ENCODE measurements at places on chromosomes 2 and 18.

GRCh38 chr18:1968801-1969498, 602.4 kb downstream of the METTL4 start:
- DNase-seq: no peak

DNA sequence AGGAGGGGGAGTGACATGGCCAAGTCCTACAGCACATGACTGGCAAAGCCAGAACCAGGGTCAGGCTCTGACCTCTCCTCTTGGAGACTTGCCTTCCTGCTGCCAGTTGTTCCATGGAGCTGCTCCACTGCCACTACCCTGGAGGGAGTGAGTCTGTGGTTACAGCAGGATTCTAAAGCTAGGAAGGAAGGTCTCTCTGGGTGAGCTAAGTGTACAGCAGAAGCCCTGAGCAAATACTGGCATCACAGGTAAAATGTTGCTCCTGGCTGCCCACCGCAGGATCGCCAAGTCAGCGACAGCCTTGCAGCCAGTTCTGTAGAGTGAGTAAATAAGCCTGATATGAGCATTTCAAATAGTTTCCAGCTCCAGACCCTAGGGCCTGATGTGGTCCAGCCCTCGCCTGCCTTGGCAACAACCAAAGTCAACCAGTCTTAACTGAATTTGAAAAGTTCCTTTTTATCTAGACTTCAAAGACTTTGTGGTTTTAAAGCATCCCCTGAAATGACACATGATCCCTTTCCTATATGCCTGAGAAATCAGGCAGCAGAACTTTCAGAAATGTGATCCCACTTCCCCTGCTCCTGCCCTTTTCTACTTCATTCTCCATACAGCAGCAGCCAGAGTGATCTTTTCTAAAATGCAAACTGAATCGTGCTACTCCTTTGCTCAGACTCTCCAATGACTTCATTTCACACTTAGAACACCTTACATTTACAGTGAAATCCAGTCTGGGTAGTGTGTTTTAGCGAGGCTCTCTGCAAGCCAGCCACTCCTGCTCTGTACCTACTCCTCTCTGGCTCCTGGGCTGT, 114.3 kb downstream of the MGAT5 start:
- no peak for DNase-seq

- no peak for DNase-seq
Observed at GRCh38 chr2:181376442-181376841, 80.7 kb upstream of the ITGA4 start.

DNA sequence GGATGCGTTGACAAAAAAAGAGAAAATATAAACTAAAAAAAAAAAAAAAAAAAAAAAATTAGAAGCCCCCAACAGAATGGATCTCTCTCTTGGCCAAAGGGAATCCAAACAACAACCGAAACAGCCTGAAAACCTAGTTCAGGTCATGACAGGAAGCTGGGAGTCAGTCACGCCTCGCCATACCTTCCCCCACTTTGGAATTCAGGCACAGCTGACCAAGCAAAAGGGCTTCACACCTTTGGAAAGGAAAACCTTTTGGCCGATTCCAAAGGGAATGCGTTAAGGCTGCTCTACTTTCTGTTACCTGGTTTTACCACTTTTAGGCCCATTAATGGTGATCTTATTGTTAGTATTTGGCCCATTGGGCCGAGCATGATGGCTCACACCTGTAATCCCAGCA, 17.9 kb upstream of the RMC1 start:
- no peak for DNase-seq

DNA sequence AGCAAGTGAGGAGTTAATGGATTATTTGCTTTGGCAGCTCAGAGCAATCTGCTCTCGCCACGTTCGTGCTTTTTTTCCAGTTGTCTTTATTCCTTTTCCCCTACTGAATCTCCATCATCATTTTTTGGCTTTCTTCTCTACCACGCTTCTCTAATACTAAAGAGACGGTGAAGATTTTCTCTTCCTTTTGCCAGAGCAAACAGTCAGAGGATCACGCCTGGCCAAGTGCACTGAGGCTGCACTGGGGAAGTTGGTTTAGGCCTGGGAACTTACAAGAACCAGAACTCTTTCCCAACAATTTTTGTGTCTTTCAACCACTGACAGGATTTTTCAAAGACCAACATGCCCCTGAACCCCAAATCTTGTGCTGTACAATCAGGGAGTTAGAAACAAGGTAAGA, 172.3 kb downstream of the PID1 start:
- DNase-seq: no peak

DNA sequence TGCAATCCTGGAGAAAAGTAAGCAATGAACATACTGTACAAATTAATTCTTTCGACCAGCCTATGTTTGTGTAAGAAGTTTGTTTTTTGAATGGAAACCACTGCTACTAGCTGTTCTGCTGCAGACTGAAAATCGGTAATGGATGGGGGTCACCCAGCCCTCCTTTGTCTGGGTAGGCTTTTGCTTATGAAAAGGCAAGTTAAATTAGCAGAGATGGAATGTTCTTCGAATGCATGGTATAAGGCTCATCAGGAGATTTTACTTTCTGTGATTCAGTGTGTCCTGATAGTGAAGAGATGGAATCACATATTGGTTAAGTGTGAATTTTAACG, 53.8 kb downstream of the EEF1B2 start:
- no peak for DNase-seq

- no peak for DNase-seq
Observed at GRCh38 chr2:145399131-145399530, 879.2 kb upstream of the ZEB2 start.

GRCh38 chr18:5620289-5620688, 76.5 kb upstream of the EPB41L3 start:
- DNase-seq: no peak

DNA sequence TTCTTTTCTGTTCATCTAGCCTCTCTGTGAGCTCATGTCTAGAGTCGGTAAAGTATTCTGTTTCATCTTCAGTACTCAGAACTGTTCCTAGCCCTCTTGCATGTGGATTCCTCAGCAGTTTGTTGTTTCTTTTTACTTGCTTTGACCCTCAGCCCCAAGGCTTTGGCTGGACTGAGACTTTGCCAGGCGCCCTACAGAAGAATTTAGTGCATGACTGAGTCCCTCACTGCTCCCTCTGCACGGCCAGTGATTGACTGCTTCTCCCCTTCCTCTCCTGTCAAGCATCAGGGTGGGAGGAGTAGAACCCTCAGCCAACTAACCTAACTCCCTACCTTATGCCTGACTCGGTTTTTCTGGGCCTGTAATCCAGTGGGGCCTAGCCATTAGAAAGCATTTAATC, 109.8 kb downstream of the ESCO1 start:
- no peak for DNase-seq

DNA sequence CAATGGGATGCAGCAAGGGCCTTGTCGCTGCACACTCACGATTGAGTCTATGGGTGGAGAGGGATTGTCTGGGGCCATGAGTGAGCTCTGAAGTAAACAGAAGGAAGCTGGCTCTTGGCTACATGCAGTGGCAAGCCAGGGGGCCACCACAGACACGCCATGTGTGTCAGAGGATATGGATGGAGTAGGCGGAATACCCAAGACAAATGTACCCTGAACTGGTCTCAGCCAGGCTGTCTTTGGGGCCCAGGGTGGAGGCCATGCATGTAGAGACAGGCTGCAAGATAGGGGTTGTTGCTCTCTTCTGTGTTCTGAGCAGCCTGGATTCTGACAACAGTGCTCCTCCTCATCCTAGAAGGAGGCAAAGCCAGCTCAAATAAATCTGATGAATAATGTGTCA, 24.0 kb upstream of the ITGA6 start:
- DNase-seq: no peak

DNA sequence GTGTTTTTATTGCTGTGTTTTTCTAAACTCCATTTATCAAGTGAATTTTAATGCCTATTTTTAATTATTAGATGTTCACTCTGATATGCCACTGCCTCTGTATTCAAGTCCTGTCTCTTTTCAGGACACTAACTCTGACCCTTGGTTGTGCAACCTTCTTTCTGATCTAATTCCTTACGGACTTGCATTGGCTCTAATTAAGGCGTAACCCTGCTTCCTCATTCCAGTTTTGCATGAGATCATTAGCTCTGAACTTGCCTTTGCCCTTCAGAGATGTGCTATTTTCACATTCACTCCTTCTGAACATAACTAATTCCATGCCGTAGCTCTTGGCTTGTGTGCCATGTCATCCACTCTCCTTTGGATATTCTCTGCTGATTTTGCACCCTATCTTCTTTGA, 162.5 kb upstream of the TMEFF2 start:
- DNase-seq: no peak

GRCh38 chr2:181380581-181380980, 76.6 kb upstream of the ITGA4 start:
- no peak for DNase-seq

DNA sequence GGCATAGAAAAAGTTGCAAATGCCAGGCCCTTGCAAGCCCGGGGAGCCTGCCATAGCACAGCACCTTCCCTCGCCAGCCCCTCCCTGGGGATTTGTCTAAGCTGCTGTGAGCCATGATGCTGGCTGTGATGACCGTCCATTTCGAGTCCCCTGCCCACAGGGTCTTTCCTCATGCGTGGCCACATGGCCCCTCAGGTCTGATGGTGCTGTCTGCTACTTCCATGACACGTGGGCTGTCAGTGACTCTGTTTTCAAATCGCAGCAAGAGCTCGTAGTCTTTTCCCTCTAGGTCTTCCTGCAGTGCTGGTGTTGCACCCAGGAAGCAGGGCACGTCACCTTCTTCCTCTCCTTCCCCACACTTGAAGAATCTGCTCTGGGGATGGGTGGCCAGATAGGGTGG, 15.5 kb upstream of the GNAL start:
- DNase-seq: no peak

DNA sequence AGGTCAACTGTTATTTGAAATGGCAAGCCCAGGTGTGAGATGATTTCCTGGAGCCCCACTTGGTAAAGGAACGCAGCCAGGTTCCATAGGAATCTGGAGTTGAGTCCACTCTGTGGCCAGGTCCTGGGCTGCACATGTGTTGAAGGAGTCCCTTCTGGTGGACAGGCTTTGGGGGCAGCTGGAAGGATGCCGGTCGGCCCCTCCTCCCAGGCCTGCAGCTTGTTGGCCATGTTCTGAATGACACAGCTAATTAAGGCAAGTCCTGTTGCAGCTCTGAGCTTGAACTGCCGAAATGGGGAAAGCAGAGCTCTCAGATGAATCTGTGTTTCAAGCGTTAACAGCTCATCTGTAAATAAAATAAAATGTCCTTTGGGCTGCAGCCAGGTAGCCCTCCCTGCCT, 23.8 kb downstream of the EN1 start:
- DNase-seq: no peak

DNA sequence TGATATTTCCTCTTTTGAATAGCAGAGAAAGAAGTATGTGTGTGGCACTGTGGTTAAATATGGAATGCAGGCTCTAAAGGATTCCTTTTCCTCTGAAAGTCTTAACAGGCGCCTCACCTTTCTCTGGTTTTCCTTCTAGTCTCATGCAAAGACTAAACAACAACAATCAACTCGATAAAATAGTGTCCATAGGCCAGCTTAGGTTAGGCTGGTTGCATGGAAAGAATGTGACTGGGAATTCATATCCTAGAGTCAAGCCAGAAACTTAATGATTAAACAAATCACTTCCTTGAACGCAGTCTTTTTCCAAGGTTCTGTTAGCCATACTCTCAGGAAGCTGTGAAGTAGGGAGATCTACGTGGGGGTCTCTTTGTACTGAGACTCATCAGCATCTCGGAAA, 800.8 kb upstream of the ID2 start:
- DNase-seq: peak; percentile 44

GRCh38 chr2:236657801-236658200, 88.2 kb downstream of the ACKR3 start:
- DNase-seq: no peak

GRCh38 chr2:144456680-144457079, 63.2 kb downstream of the ZEB2 start:
- no peak for DNase-seq

GRCh38 chr18:22988208-22988607, 55.1 kb downstream of the RBBP8 start:
- DNase-seq: no peak

DNA sequence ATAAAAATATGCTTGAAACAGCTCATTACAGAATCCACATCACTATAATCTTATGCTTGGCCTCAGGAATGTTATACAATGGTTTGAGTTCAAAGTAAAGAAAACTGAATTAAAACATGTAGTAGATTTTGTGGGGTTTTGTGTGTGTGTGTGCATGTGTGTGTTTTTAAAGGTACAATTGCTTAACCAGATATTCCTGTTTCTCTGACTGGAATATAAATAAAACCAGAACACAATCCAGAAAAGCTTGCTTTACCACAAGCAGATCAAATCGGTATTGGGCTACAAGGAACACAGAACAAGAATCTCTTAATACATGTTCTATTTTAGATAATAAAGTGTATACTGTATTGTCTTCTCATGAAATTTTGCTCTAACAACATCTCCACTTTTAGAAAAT, 110.0 kb downstream of the TMEM247 start:
- no peak for DNase-seq

GRCh38 chr2:236452238-236452637, 117.4 kb upstream of the ACKR3 start:
- no peak for DNase-seq

DNA sequence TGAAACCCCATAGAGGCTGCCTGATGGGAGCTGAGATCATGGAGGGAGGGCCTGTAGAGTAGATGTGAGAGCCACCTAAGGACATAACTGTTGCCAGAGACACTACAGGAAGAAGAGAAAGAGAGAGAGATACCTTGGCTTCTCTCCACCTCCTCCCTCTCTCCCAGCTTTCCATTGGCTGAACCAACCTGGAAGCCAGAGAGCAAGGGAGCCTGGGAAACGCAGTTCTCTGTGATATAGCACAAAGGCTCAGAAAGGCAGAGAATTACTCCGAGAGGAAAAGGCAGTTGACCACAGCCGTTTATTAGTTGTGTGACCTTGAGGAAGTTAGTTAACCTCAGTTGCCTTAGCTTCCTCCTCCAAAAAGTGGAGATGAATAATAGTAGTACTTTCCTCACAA, 37.7 kb upstream of the MAT2A start:
- peak; percentile 56 for DNase-seq

DNA sequence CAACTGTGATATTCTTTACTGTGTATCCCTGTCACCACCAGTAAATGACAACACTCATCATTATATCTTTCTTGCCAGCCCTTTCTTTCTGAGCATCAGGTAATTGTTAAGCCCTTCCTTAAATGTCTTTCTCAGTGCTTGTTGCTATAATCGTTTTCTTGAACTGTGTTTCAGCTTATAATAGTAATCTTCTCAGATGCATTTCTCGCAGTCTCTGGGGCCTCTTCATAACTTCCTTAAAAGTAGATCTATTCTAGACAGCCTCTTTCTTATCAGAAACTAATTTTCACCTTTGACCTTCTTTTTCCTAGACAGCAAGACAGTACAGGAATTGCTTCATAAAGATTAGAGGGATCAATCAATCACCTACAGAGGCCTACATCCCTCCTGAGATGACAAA, 648.1 kb downstream of the CPS1 start:
- no peak for DNase-seq
